ENCODE measurements at places on chromosomes 16 and 17.

GRCh38 chr16:66678337-66678736 lies 18.2 kb downstream of the CMTM4 start:
- no peak for DNase-seq

- DNase-seq = no peak
These were observed 252.9 kb upstream of the XYLT1 start for GRCh38 chr16:17723531-17724134.

- DNase-seq = no peak
These were observed 40.8 kb downstream of the SPOP start for GRCh38 chr17:49637050-49637449.

- DNase-seq = no peak
These were observed 12.2 kb downstream of the ENGASE start for GRCh38 chr17:79086609-79087427.

DNA sequence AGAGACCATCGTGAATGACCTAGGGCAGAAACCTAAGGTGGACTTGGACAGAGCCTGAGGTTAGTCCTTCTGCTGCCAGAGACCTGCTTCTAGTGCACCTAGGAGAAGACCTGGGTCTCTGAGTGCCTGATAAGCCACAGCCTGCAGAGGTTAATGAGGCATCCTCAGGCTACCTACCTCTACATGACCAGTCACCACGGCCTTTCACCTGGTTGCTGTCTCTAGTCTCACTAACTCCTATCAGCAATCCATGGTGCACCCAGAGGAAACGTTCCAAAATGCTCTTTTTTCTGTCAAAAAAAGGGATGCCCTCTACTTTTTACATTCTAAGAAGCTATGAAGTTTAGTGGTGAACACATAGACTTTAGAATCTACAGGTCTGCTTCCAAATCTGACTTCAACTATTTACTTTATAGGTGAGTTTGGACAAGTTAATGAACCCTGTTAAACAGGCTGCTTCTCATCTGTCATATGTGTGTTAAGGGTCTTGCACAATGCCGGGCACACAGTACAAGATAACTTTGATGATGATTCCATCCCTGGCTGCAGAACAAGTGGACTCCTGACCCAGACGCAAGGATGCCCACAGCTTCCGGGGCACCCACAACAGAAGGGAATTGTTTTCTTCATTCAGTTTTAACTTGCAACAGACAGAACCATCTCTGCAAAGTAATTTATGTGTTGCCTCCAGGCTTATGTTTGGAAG lies 469.9 kb upstream of the CDH5 start:
- no peak for DNase-seq

DNA sequence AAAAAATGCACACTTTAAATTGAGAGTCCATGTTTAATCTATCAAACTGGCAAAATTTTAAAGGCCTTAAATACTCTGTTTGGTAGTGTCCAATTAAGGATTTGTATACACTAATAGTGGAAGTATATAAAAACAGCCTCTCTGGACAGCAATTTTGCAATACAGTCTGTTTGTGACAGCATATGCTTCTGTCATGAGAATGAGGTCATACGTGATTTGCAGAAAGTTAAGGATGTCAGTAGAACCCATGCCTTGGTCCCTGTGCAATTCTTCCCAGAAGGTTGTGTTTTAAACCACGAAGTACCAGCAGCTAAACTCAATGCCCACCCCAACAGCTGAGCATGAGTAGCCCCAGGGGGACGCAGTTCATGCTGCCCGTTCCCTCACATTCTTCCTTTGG lies 78.4 kb downstream of the AIPL1 start:
- no peak for DNase-seq

DNA sequence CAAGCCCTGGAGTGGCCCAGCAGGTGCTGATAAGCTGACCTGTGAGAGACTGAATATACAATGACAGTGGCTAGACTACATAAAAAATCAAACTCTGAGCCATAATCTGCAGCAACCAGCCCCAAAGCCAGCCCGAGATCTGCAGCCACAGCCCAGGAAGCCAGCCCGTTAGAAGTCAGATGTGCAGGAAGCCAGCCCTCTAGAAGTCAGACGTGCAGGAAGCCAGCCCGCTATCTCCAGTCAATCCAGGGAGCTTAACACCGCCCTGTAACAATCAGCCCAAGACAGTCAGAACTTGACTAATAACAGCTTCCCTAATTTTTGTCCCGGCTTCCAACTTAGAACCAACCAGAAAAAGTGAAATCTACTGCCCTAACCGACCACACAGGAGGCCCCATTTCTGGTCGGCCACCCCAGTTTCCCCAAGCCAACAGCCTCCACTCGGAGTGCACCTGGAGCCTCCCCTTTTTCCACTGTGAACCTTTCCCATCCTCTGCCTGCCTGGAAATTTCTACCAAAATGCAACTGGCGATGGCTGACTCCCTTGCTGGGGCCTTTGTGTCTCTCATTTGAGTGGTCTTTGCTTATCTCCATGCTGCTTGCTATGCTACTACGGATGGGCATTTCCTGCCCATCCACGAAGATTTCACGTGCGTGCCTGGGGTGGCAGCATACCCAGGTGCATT lies 769.3 kb downstream of the KCNJ18 start:
- DNase-seq = no peak

All from activated CD4-positive, alpha-beta T cell treated with anti-CD3 and anti-CD28 coated beads for 36 hours (primary cell).